ENCODE measurements at places on chromosomes 13 and 19.

DNA sequence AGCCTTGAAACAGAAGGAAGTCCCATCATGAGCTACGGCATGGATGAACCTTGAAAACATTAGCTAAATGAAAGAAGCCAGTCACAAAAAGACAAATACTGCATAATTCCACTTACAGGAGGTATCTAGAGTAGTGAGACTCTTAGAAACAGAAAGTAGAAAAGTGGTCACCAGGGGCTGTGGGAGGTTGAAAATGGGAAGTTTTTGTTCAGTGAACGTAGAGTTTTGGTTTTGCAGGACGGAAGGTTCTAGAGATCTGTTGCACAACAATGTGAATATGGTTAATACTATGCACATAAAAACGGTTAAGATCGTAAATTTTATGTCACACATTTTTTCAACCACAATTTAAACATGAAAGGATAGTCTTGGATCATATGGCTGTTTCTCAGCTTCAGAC lies 11.9 kb upstream of the SLC10A2 start:
- DNase-seq = no peak

GRCh38 chr19:6023085-6023682 lies 45.2 kb upstream of the RANBP3 start:
- DNase-seq = no peak

DNA sequence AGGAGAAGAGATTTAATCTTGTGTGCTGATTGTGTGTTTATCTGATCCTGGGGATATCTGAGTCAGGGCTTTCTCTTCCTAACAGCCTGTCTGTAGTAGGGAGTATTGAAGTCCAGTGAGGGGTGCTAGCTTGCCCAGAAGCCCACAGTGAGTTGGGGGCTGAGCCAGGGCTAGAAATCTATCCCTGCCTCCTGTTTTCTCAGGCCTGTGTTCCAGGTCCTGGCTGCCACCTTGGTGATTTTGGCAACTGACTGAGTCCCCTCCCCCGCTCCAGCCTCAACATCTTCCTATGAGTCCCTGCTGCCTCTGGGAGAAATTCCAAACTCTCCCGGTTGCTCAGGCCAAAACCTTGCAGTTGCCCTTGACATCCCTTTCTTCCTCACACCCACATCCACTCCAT lies 7.7 kb upstream of the NOVA2 start:
- no peak for DNase-seq

DNA sequence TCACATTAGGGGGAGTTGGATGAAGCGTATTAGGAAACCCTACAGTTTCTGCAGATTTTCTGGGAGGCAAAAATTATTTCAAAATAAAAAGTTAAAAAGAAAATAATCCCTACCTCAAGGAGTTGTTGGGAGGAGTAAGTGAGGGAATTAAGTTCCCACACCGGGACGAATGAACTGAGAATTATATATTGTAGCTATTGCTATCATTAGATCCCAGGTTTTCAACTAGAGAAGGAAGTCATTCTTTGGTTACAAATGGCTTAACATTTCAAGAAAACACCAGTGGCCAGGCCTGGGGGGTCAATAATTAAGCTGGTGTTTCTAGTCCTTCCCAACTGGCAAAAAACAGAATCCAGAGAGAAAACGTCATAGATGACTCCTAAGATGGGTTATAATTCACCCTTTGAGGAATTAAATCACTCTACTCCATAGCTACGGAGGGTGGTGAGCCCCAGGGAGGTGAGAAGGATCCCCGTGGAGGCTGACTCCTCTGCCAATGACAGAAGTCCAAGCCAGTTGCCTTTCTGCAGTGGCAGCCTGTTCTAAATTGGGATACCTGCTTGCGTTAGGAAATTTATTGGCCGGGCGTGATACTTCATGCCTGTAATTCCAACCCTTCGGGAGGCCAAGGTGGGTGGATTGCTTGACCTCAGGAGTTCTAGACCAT lies 1.2 kb upstream of the MYDGF start:
- no peak for DNase-seq

DNA sequence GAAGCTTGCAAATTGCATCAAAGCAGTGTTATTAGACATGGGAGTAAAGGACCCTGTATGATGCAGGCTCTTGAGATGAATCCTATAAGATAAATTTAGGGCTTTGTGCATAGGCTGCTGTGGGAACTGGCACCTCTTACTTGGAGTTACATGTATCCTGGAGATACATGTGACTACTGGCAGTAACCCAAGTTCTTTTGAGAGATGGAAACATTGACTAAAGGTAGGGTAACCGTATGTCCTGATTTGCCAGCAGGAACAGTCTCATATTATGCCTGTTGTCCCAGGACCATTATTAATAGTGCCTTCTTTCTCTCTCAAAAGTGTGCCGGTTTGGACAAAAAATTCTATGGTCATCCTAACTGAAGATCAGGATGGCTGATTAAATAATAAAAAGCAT lies 195.4 kb downstream of the LACC1 start:
- no peak for DNase-seq

- no peak for DNase-seq
Observed at GRCh38 chr13:99307247-99307646, at the start of gene GPR183. GPR183 (minus strand) TSS chr13:99307399; CDS start chr13:99296145, 11,254 bp downstream.

- DNase-seq = no peak
Observed at GRCh38 chr13:47457626-47458025, 543.4 kb downstream of the SUCLA2 start.

DNA sequence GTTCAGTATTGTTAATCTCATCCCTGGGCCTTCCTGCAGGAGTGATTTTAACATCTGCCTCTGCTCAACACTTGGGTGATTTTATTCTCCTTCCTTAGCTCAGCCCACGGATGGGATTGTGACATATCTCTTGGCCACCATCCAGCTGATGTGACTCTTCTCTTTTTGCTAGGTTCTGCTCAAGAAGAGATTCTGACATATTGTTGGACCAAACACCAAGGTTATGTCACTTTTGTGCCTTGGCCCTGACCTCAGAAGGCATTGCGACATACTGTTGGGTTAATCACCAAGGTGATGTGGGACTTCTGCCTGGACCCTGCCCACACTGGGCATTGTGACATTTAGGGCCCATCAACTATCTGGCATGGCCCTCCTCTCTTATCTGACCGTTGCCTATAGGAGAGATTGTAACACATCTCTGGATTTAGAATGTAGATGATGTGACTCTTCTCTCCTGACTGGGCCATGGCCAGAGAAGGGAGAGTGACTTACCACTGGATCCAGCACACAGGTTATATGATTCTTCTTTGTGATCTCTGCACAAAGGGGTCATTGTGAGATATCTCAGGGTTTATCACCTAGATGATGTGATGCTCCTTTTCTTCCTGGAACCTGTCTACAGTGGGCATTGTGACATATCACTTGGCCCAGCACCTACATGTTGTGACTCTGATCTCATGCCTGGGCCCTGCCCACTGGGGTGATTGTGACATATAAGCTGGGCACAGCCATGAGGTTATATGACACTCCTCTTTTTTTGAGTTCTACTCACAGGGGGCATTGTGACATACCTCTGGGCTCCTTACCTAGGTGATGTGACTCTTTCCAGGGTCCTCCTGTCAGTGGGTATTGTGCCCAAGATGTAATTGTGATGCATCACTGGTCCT lies 88.8 kb downstream of the ZNF429 start:
- no peak for DNase-seq

DNA sequence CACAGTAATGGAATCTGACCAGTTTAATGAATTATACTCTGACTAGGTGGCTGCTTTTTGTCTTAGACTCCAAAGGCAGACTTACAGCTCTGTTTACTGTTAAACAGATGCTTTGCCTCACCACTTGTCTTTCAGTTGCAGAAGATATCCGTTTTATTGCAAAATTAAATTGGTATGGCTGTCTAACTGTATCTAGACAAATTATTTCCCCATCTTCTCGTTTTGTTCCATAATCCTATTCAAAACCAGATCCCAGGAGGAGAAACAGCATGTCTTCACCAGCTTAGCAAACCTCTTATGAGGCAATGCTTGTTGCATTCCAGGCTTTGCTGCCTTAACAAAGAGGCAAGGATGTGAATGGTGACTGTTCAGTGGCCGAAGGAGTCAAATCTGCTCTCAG lies 215.6 kb downstream of the TDRD3 start:
- no peak for DNase-seq
